ENCODE measurements at places on chromosomes 3 and 15. TPM values are rescaled to one million over a fixed set of nuclear protein-coding genes. Genes with fewer than 3 reads are reported as not detected.

DNA sequence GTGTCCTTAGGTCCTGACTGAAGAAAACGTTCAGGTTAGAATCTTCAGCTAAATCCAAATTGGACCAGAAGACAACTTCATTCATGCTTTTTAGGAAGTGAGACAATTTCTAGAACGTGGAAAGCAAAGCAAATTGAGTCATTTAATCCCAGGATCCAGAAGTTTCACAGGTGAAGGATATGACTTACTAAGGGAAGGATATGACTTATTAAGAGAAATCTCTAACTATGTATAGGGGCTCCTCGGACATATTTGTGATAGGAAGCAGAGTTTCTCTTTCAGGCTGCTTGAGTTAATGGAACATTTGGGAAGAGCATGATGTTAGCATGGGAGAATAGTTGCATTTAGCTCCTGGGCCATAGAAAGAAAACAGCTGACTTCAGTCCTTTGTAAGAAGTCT lies 16.1 kb upstream of the PLOD2 start:
- H3K27ac ChIP-seq, result no peak overlapping the region
- H3K4me3 ChIP-seq, result no peak overlapping the region
- H3K36me3 ChIP-seq, result peaks cover 9% of the 10 kb centered on the region
- H3K4me1 ChIP-seq, result no peaks in the 10 kb centered on the region

DNA sequence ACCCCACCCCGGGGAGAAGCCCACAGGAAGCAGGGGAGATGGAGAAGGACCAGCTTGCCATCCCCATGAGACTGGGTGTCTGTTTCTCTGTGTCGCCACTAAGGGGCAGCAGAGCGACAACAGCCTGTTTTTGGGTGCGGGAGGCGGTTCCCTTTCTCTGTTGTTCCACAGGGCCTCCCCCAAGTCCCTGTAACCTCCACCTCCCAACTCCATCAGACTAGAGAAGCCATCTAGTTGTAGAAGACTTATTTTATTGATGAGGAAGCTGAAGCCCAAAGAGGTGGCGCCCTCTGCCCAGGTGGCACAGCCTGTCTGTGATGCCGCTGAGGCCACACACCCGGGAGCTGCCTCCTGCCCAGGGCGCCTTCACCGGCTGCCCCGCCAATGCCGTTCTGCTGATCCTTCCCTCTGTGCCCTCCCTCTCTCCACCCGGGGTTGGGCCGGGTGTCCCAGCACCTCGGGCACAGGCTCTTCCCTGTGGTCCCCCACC lies 3.9 kb upstream of the CCDC9B start:
- H3K36me3 ChIP-seq, result no peaks in the 10 kb centered on the region
- DNase-seq, result no peak
- no peak overlapping the region for H3K27ac ChIP-seq
- peaks cover 30% of the 10 kb centered on the region for H3K4me1 ChIP-seq

DNA sequence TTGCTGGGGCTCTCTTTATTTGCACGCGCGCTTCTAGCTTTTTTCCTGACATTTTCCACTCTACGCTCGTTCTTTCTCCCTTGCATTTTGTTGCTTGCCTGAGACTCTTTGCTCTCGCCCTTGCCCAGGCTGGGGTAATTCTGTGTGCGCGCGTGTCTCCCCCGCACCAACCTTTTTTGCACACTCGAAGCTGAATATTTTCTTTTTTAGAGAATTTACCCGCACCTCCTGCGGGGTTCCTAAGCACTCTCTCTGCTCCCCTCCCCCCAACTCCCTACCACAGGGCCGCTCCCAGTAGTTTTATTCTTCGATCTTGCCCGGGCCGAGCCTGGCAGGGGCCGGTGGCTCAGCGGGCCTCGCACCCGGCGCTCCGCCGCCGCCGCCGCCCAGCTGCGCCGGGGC lies 732 bp downstream of the FAM43A start:
- no peaks in the 10 kb centered on the region for H3K27me3 ChIP-seq
- H3K36me3 ChIP-seq, result no peaks in the 10 kb centered on the region
- peaks cover 69% of the 10 kb centered on the region for H3K4me1 ChIP-seq
- DNase-seq, result no peak
- H3K4me3 ChIP-seq, result peak overlapping the region; percentile 60

The IQCB1 gene
- total RNA-seq, result 27.4 TPM

DNA sequence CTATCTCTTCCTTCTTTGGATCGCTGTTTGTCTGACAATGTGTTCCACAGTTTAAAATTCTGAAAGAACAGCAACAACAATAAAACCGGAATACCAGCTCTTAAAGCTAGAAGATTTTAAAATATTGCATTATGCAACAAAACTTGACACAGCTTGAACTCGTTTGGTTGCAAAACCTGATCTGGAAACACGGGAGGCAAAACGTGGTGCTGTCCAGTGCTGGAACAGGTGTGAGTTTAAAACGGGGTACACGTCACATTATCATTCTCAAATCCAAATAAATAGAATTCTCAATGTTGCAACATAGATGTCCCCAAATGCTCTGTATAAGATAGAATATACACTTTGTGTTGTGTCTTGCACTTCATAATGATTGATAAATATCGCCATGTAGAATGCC lies 110.9 kb upstream of the LYSMD4 start:
- no peaks in the 10 kb centered on the region for H3K27me3 ChIP-seq
- no peak overlapping the region for H3K27ac ChIP-seq
- no peaks in the 10 kb centered on the region for H3K36me3 ChIP-seq
- H3K4me1 ChIP-seq, result no peaks in the 10 kb centered on the region
- no peak for DNase-seq

- no peak overlapping the region for H3K4me3 ChIP-seq
- no peak for DNase-seq
- H3K4me1 ChIP-seq, result no peaks in the 10 kb centered on the region
- no peaks in the 10 kb centered on the region for H3K36me3 ChIP-seq
These were observed 22.9 kb upstream of the DNAAF4 start for GRCh38 chr15:55530861-55531313.

GRCh38 chr3:46900007-46900292 lies 22.4 kb downstream of the PTH1R start:
- H3K4me1 ChIP-seq, result peaks cover 27% of the 10 kb centered on the region
- no peaks in the 10 kb centered on the region for H3K36me3 ChIP-seq
- H3K4me3 ChIP-seq, result no peak overlapping the region
- no peak overlapping the region for H3K27ac ChIP-seq

DNA sequence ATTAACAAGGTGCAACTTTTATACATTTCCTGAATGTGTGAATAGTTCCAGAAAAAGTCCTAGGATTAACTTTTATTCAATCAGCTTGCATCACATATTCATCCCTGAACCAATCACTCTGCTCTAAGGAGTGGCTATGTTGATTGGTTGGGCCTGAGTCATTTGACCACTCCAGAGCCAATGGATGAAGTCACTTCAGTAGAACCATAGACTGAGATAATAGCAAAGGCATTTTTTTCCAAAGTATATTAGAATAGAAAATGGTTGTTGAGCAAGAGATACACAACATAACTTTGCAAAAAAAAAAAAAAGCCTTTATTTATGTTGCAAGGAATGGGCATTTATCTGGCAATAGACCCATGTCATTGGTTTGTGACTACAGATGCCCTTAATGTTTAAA lies 55.5 kb upstream of the AGTR1 start:
- DNase-seq, result no peak
- no peak overlapping the region for H3K4me3 ChIP-seq
- no peak overlapping the region for H3K27ac ChIP-seq
- no peaks in the 10 kb centered on the region for H3K4me1 ChIP-seq

DNA sequence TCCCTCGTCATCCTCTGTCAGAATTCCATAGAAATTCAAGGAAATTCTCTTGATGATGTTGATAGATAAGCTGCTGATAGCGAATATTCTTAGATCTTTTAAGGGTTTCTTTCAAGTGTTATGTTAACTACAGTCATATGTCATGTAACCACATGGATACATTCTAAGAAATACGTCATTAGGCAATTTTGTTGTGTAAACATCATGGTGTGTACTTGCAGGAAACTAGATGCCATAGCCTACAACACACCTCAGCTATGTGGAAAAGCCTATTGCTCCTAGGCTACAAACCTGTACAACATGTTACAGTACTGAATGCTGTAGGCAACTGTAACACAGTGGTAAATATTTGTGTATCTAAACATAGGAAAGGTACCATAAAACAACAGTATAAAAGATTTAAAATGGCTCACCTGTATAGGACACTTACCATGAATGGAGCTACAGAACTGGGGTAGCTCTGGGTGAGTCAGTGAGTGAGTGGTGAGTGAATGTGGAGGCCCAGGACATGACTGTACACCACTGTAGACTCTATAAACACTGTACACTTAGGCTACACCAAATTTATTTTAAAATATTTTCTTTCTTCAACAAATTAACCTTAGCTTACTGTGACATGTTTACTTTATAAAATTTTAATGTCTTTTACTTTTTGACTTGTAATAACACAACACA lies 34.6 kb downstream of the GLDN start:
- H3K27ac ChIP-seq, result no peak overlapping the region
- H3K4me1 ChIP-seq, result no peaks in the 10 kb centered on the region
- DNase-seq, result no peak
- H3K4me3 ChIP-seq, result no peak overlapping the region

DNA sequence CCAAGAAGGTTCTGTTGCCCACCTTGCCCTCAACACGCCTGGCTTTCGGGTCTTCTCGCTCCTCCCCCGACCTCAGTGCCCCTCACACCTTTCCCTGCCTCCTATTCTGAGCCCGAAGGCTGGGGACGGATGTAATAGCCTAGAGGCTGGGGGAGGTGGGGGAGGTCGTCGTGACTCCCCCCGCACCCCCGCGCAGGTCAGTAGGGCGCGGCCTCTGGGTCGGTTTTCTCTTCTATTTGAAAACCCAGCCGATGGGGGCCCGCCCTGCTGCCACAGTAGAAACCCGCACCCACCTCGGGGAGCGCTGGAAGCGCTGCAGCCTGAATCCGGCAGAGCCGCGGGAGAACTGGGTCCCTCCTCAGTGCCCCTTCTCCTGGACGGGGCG lies 1.0 kb upstream of the RBPMS2 start:
- H3K27ac ChIP-seq, result peak overlapping the region; percentile 78
- peaks cover 9% of the 10 kb centered on the region for H3K27me3 ChIP-seq
- peak overlapping the region; percentile 68 for H3K4me3 ChIP-seq
- DNase-seq, result no peak
- no peaks in the 10 kb centered on the region for H3K4me1 ChIP-seq

- no peaks in the 10 kb centered on the region for H3K4me1 ChIP-seq
- no peaks in the 10 kb centered on the region for H3K27me3 ChIP-seq
- DNase-seq, result no peak
- no peaks in the 10 kb centered on the region for H3K36me3 ChIP-seq
- H3K4me3 ChIP-seq, result no peak overlapping the region
These were observed 8.7 kb upstream of the CGNL1 start for GRCh38 chr15:57367556-57367955.

GRCh38 chr15:101009176-101009575 lies 90.0 kb downstream of the LRRK1 start:
- DNase-seq, result no peak
- H3K4me1 ChIP-seq, result peaks cover 18% of the 10 kb centered on the region
- H3K27ac ChIP-seq, result no peak overlapping the region

DNA sequence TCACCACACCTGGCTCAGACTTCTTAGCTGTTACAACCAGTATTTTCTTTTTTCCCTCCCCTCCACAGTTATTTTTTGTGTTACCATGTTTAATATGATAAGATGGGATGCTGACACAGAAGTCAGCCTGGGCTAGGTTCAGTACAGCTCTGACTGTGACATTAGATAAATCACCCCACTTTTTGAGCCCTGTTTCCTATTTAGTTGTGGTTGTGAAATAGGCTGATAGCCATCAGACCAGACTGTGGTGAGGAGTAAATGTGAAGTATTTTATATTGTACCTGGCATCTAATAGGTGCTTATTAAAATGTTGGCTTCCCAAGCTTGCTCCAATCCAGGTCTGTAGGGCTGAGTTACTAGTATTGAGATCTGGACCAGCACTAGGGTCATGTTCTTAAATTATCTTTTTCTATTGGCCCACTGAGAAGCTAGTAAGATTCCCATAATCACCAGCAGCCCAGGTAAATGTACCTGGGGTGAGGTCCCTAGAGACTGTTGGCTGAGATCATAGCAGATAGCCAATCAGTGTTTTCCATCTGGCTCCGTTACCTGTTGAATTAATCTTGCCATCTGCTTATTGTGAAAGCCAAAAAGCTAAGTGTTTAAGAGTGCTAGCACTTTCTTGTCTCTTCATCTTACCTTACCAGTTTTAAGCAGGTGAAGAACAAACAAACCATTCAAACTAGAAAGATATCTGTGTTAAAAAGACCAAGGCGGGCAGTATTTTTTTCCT lies 61.0 kb downstream of the CCK start:
- no peak overlapping the region for H3K27ac ChIP-seq
- DNase-seq, result no peak
- H3K4me1 ChIP-seq, result no peaks in the 10 kb centered on the region
- no peaks in the 10 kb centered on the region for H3K27me3 ChIP-seq
- no peak overlapping the region for H3K4me3 ChIP-seq
- peaks cover 91% of the 10 kb centered on the region for H3K36me3 ChIP-seq

GRCh38 chr3:143531101-143531500 lies 317.2 kb downstream of the SLC9A9 start:
- H3K27me3 ChIP-seq, result no peaks in the 10 kb centered on the region
- peaks cover 16% of the 10 kb centered on the region for H3K4me1 ChIP-seq
- no peaks in the 10 kb centered on the region for H3K36me3 ChIP-seq
- H3K4me3 ChIP-seq, result no peak overlapping the region

DNA sequence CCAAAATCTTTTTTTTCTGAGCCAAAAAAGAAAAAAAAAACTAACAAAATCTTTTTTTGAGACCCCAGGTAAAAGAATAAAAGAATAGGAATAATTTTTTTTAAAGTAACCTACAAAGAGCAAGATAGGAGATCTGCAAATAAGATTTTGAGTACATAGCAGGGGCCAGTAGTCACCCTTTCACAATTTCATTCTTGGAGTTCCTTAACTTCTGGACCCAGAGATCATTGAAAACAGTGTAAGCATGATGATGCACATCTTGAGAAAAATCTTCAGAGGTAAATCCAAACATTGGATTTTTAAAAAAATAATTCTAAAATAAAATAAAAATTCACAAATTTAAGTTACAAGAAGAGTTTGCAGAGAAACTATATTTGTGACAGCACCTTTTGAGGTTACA lies 18.8 kb downstream of the TFRC start:
- no peak for DNase-seq
- H3K27me3 ChIP-seq, result no peaks in the 10 kb centered on the region
- H3K36me3 ChIP-seq, result no peaks in the 10 kb centered on the region
- H3K27ac ChIP-seq, result no peak overlapping the region
- H3K4me1 ChIP-seq, result no peaks in the 10 kb centered on the region

The MEX3B gene
- 1.4 TPM for total RNA-seq

The GOLGA6L7 gene
- not detected for total RNA-seq

DNA sequence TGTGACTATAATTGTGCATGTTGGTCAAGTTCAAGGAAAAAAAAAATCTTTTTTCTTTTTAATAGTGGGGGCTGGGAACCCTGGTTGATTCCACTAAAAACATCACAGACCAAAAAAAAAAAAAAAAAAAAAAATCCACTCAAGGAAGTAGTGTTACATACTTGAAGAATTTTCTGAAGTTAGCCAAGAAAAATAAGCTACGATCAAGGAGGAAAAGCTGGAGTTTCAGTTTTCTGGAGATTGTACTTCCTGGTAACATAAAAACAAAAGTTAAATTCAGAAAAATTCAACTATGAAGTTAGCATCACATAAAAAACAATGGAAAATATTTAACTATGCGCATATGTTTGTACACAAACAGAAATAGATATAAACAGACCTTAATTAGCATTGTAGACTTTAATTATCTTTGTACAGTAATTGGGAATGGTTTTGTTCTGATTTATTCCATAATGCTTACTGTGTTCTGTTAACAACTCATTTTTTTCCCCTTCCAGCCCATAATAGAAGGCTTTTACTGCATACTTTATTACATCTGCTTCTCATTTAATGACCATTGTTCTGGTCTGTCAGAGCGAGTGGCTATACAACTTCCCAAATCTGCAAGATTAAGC lies 194.3 kb downstream of the RORA start:
- no peaks in the 10 kb centered on the region for H3K36me3 ChIP-seq
- no peak overlapping the region for H3K27ac ChIP-seq
- no peak overlapping the region for H3K4me3 ChIP-seq
- H3K4me1 ChIP-seq, result no peaks in the 10 kb centered on the region
- no peak for DNase-seq

All from tibial nerve (tissue), 4 donors.